ENCODE measurements at places on chromosomes 5 and 9. TPM values are rescaled to one million over a fixed set of nuclear protein-coding genes. Genes with fewer than 3 reads are reported as not detected.

PRR7 gene
- 39.2 TPM for total RNA-seq

ESM1 gene
- not detected for total RNA-seq

TERT gene
- 8.9 TPM for total RNA-seq

ZNF608 gene
- 37.5 TPM for total RNA-seq

CDC25C gene
- 14.1 TPM for total RNA-seq

SERF1A gene
- total RNA-seq: 5.1 TPM

GRCh38 chr9:4102078-4102477 is 197.8 kb downstream of the GLIS3 start:
- H3K27me3 ChIP-seq: no peaks in the 10 kb centered on the region
- DNase-seq: no peak
- H3K27ac ChIP-seq: no peak overlapping the region
- no peak overlapping the region for H3K4me3 ChIP-seq
- H3K4me1 ChIP-seq: no peaks in the 10 kb centered on the region
- no peaks in the 10 kb centered on the region for H3K36me3 ChIP-seq

GRCh38 chr5:87136096-87136495 is 131.6 kb upstream of the RASA1 start:
- no peaks in the 10 kb centered on the region for H3K27me3 ChIP-seq
- no peak overlapping the region for H3K27ac ChIP-seq
- no peak overlapping the region for H3K4me3 ChIP-seq
- no peaks in the 10 kb centered on the region for H3K4me1 ChIP-seq
- DNase-seq: no peak

DNA sequence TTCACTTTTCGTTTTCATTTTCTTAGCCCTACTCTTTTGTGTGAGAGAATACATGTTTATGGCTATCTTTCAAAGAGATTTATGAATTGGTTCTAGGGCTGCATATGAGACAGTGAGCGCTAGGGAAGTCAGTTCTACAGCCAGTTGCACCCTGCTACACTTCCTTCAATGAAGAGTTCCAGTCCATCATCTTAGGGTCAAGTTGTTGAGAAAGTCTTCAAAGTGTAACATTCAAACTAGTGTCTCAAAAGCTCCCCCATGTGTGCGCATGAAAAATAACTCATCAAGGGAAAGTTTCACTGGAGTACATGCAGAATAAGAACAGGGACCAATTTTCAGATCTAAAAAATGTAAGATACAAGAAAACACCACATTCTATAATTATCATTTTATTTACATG is 317.2 kb downstream of the DEPDC1B start:
- no peak overlapping the region for H3K4me3 ChIP-seq
- H3K27me3 ChIP-seq: no peaks in the 10 kb centered on the region
- no peak overlapping the region for H3K27ac ChIP-seq
- no peaks in the 10 kb centered on the region for H3K4me1 ChIP-seq
- no peaks in the 10 kb centered on the region for H3K36me3 ChIP-seq

DNA sequence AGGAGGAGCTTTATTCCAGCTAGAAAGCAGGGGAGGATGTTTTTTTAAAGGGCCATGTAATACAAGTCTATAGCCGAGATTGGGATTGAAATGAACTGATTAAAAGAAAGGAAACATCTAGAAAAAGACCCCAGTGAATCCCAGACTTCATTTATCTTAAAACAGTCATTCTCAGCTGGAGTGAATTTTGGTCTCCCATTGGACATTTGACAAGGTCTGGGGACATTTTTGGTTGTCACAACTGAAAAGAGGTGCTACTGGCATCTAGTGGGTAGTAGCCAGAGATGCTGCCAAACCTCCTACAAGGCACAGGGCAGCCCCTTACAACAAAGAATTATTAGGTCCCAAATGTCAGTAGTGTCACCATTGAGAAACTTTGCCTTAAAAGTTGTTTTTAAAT is 16.3 kb upstream of the SPINK4 start:
- DNase-seq: no peak
- no peak overlapping the region for H3K4me3 ChIP-seq
- no peaks in the 10 kb centered on the region for H3K36me3 ChIP-seq
- H3K4me1 ChIP-seq: 0 out of 2 replicates have a peak, but pooled peaks cover 2% of the 10 kb centered on the region

DNA sequence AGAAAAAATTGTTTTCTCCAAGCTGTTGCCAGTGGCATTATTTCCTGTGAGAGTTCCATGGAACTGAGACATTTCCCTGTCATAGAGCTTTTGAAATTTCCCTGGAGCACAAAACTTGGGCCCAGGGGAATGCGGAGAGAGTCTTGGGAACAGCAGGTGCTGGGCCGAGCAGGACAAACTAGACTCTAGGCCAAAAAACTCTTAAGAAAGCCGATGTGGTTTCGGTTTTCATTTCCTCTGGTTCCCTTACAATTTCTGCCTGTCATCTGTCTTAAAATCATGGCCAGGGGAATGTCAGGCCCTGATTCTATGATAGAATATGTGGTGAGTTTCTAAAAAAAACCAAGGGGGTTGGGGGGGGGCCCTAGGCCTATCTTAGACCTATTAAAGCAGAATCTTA is 4.6 kb downstream of the SLC35A4 start:
- H3K36me3 ChIP-seq: peaks cover 9% of the 10 kb centered on the region
- H3K27ac ChIP-seq: no peak overlapping the region
- H3K4me3 ChIP-seq: no peak overlapping the region
- no peaks in the 10 kb centered on the region for H3K27me3 ChIP-seq
- no peak for DNase-seq

- no peak overlapping the region for H3K27ac ChIP-seq
- H3K27me3 ChIP-seq: no peaks in the 10 kb centered on the region
- no peak for DNase-seq
- H3K4me1 ChIP-seq: no peaks in the 10 kb centered on the region
- no peak overlapping the region for H3K4me3 ChIP-seq
- H3K36me3 ChIP-seq: no peaks in the 10 kb centered on the region
Observed at GRCh38 chr5:142626786-142627185, 59.1 kb downstream of the FGF1 start.

- no peak for DNase-seq
- no peaks in the 10 kb centered on the region for H3K4me1 ChIP-seq
- H3K27ac ChIP-seq: no peak overlapping the region
- H3K27me3 ChIP-seq: no peaks in the 10 kb centered on the region
- no peaks in the 10 kb centered on the region for H3K36me3 ChIP-seq
Observed at GRCh38 chr9:3475300-3476020, 50.3 kb downstream of the RFX3 start.

DNA sequence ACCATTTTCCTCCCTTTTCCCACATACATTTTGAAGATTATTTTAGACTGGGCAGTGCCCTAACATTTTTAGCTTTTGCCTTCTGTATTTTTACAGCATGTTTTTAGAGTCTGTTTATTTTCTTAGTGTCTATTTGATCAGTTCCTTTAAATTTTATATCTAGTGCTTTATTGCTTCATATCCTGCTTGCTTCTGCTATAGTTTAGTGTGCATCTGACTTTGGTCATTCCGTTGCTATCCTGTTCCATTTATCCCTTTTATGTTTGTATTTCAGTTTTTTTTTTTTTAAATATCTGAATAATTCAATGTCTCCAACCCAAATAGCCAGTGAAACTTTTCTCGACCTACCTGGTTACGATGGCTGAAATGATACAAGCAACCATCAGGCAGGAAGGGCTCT is 203.8 kb downstream of the ARHGAP26 start:
- no peaks in the 10 kb centered on the region for H3K4me1 ChIP-seq
- no peaks in the 10 kb centered on the region for H3K27me3 ChIP-seq
- no peak for DNase-seq
- H3K36me3 ChIP-seq: no peaks in the 10 kb centered on the region
- no peak overlapping the region for H3K4me3 ChIP-seq

All from Panc1 (cell line).